ENCODE measurements at places on chromosomes 4 and X.
A peak's percentile ranks its signal among the peaks of the same experiment; 100 is the strongest.

DNA sequence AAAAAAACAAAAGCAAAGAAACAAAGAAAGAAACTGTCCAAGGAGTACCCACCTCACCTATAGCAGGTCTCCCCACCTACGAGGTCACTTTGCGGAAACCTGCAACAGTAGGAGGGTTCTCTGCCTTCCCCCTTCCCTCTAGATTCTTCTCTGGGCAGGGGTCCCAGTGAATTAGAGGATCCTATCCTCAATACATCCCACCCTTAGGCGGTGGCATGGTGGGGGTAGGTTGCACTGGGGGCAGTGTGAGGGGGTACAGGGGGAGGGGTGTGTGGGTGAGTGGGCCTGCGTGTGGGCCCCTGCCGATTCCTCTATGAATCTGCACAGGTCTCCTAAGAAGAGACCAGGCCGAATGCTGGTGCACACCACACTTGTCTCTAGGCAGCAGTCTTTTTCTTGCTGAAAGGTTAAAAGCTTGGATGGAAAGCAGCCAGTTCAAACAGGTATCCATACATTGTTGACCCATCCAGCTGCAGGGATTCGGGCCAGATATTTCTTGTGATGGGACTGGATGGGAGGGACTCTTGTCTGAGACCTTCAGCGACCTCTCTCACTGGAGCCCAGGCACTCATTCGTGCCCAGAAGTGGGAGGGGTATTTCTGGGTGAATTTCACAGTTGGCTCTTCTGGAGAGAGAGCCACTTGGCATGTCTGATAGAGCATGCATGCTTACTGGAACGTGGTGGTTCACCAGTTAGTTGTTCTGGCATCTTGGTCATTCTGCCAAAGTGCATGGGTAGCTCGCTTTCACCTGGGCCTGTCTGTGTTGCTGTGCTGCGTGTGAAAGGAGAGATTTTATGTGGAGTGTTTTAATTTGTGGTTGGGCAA, 65.6 kb downstream of the NBDY start:
- no peak for DNase-seq

GRCh38 chr4:84790769-84791565, 175.5 kb downstream of the WDFY3 start:
- no peak for DNase-seq

DNA sequence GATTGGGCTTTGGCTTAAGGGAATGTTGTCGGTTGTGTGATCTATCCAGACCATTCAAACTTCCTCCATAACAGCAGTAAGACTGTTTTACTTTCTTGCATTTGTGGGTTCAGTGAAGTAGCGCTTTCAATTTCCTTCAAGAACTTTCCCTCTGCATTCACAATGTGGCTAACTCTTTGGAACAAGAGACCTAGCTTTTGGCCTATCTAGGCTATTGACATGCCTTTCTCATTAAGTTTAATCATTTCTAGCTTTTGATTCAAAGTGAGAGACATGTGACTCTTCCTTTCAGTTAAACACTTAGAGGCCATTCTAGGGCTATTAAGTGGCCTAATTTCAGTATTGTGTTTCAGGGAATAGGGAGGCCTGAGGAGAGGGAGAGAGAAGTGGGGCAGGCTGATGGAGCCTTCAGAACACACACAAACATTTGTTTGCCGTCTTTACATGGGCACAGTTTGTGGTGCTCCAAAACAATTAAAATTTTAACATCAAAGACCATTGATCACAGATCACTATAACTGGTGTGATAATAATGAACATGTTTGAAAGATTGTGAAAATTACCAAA, 34.1 kb downstream of the ADH5 start:
- no peak for DNase-seq

- DNase-seq: no peak
Measured at GRCh38 chrX:79130857-79131256, 13.6 kb upstream of the GPR174 start.

DNA sequence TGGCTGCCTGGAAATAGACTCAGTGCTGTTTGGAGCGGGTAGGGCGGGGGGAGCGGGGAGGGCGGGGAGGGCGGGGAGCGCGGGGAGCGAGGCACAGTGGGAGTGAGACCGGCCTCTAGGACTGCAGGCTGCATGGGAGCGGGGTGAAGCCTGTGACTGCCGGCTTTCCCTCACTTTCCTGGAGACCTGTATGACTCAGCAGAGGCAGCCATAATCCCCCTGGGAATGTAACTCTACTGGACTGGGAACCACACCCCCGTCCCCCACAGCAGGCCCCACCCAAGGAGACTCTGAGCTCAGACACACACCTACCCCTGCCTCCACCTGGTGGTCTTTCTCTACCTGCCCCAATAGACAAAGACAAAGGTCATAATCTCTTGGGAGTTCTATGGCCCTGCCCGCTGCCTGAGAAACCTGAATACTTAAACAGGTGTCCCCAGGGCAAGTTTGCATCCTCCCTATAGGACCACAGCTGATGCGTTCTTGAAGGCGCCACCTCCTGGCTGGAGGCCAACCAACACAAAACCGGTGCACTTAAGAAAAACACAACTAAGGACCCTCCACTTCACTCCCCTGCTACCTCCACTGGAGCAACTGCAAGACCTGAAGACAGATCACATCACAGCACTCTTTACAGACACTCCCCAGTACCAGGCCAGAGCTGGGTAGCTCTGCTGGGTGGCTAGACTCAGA, 18.0 kb downstream of the HDAC8 start:
- DNase-seq: no peak

DNA sequence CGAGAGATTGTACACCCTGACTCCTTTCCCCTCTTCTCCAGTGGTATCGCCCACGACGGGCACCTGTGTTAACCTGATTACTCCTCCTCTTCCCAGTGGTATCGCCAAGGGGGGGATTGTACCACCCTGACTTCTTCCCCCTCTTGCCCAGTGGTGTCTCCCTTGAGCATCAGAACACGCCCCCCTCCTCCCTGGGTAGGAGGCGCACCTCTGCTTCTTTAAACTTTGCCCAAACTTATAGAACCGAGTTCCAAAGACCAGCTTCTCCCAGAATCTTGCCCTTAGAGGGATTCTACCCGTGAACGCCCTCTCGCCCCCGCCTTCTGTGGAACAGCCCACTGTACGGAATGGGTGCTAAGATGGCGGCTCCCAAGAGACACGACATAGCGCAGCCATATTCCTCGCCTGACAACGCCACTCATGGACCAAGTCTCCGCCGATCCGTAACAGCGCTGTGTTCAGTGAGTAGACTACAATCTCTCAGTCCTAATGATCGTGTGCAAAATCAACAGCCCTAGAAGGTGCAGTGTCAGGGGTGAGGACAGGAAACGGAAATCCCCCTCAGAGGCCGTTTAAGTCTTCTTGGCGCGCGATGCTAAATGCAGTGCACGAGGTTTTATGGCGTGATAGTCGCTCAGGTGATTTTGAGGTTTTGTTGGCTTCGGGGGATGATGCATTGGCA, 4.2 kb upstream of the ZNF157 start:
- peak; percentile 58 for DNase-seq

GRCh38 chr4:128386761-128387599, 99.4 kb upstream of the PGRMC2 start:
- no peak for DNase-seq

Data from activated T-cell treated with anti-CD3 and anti-CD28 coated beads for 4 hours (primary cell).